NCI-H1930 (cell line): ENCODE measurements at places on chromosomes 12 and 14.

DNA sequence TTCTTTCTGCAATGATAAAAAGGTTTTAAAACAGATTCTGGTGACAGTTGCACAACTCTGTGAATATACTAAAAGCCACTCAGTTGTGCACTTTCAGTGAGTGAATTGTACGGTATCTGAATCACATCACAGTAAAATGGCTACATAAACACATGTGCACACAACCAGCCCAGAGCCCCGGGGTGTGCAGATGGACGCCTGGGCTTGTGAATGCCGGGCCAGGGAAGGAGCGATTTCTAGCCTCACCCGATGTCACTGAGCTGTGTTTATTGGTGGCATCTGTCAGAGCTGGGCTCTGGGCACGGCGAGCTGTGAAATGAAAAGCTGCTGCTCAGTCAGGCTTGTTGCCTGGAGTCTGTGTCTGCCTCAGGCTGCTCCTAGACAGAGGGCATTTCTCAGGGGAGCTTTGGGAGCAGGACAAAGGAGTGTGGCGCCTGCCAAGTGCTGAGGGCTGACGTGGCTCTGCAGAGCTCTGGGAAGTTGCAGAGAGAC, 25.9 kb downstream of the RHOF start:
- DNase-seq = no peak

GRCh38 chr12:4856596-4856995, 53.1 kb upstream of the KCNA1 start:
- DNase-seq = no peak

DNA sequence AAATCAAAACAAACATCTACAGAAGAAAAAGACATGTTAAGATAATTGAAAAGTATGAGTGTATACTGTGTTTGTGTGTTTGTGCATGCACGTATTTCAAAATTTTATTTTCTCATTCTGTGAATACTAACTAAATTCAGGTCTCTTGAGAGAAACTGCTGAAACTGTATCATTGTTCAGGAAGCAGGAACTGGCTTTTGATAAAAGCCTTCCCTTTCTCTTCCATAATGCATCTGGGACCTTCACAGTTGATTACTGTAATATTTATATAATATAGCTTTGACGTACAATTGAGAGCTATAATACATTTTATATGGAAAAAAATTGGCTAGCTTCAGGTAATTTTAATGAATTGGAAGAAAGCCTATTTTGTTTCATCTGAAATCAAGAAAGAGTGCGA, 993.5 kb downstream of the SLC6A15 start:
- DNase-seq = no peak

DNA sequence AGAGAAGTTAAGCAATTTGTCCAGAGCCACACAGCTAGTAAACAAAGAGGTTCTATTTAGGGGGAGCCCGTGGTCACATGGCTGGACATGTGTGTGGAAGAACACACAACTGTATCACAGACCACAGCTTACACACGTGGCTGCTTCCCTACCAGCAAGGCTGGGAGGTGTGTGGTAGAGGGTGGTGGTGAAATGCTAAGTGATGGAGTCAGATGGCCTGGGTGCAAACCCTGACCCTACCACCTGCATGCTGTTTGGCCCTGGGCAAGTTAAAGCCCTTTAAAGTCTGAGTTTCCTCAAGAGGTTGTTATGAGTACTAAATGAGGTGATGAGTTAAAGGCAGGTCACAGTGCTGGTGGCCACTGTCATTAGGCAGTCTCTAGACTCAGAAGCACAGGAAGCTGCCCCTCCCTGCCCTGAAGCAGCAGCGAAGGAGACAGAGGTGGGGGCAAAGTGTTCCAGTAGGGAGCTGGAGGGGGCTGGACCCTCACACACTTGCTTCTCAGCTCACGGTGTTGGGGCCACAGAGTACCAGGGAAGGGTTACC, 64.2 kb downstream of the ERH start:
- no peak for DNase-seq

GRCh38 chr12:40209886-40210285, 14.9 kb upstream of the LRRK2 start:
- no peak for DNase-seq

DNA sequence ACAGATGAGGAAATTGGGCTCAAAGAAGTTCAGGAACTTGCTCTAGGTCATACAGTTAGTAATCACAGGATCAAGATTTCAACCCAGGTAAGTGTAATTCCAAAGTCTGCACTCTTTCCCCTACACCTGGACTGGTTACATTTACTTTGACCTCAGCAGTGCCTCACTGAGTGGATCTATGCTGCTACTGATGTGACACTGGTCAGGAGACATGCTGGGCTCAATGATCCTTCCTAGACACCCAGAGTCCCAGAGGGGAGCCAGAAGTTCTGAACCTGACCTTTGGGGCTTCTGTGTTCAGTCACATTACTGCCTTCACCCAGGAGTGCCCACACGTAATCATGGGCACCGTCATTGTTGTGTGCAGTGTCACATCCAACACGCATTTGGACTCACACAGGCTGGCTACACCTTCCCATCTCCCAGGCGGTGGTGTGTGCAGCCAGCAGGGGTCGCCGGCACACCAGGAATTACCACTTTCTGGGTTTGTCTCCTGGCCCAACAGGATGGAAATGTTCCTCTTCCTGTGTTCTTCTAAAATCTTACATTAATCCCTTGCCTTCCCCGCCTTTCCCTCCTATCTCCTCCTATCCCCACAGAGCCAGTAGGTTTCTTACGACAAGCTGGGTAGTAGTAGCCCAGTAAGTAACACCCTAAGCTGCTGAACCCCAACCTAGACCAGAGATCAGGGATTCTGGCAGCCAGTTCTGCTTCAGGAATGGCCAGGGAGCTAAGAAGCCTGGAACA, 25.6 kb downstream of the CALCOCO1 start:
- DNase-seq = peak; percentile 28

GRCh38 chr12:56683-57346, 9.8 kb upstream of the IQSEC3 start:
- DNase-seq = no peak

GRCh38 chr14:31038521-31039166, 12.5 kb upstream of the STRN3 start:
- DNase-seq = no peak

DNA sequence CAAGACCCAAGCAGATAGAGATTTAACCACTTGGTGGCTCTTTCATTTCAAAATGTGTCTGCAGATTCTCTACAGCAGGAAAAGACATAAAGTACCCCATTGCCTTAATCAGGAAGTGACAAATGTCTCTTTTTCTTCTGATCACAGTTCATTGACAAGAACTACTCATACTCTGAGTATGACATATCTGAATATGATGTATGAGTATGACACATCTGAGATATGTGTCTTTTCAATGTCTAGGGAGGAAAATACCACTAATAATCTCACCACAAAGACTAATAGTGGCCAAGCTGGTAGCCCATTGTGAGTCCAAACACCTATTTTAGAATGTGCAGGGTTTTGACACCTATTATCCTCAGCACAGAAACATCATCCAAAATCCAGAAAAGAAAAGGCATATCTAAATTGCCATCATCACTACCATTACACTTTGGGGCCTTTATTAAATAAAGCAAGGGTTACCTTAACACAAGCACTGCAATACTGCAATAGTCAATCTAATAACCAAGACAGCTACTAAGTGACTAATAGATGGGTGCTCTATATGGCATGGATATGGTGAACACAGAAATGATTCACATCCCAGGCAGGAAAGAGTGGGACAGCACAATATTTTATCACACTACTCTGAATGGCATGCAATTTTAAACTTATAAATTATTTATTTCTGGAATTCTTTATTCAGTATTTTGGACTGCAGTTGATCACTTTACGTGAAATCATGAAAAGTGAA, 243.7 kb upstream of the FAR2 start:
- DNase-seq = no peak

GRCh38 chr14:61247935-61248334, 33.2 kb downstream of the TMEM30B start:
- DNase-seq = no peak

GRCh38 chr12:70657616-70658286, 20.5 kb upstream of the PTPRB start:
- DNase-seq = no peak

DNA sequence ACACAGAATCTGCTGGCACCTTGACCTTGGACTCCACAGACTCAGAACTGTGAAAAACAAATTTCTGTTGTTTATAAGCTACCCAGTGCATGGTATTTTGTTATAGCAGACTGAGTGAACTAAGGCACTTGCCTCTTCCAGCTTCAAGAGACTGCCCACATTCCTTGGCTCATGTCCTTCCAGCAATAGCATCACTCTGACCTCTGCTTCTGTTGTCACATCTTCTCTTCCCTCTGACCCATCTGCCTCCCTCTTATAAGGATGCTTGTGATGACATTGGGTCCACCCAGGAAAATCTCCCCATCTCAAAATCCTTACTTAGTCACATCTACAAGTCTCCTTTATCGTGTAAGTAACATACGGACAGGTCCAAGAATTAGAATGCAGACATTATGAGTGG, 200.4 kb downstream of the PIK3C2G start:
- DNase-seq = no peak

- DNase-seq = no peak
These were observed 238.0 kb upstream of the SLC16A7 start for GRCh38 chr12:59357811-59358210.

DNA sequence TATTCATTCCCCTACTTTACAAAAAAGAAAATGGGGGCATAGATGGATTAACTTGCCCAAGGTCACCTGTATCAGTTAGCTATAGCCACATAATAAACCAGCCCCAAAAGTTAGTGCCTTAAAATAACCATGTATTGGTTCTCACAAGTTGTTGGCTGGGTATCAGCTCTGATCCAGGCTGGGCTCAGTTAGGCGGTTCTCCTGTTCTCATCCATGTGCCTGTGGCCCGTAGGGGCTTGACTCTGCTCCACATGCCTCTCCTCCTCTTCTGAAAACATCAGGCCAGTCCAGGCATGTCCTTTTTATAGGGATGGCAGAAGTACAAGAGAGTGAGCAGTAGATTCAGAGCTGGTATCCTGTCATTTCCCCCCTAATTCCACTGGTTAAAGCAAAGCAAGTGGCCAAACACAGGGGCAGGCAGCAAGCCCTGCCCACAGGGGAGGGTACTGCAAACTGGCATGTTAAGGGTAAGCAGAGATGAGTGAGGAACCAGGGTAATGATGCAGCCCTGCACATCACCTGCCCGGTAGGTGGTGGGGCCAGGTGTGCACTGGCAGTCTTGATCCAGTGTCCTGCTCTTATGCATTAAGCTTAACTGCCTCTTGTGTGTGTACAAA, 47.9 kb upstream of the TUNAR start:
- no peak for DNase-seq

- DNase-seq = no peak
These were observed 1.1 kb downstream of the BRI3BP start for GRCh38 chr12:124994437-124994975.

DNA sequence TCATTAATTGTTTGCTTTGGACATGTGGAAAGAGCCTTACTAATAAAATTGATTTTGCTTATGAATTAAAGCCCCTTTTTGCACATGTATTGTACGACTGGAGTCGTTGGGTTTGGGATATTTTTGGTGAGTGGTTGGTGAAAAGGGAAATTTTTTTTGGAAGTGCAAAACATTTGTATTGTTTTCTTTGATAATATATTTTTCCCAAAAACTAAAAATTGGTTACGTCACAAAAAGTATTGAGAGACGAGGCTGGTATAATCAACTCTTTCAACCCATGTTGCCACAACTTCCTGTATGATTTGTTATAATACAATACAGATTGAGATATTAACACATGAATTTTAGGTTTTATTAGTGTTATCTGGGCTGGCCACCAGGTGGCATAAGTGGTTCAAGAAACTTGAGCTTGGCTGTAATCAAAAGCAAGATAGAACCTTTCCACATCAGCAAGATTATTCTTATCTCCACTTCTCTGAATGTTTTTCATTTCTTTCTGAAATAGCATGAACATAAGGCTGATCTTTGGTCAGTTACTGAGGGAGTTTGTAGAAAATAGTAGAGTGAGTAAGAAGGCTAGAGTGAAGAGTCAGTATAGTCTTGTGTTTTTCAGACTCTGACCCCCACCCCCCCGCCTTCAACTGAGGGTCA, 8.7 kb downstream of the NGDN start:
- peak; percentile 46 for DNase-seq
